ENCODE measurements at places on chromosomes 2 and 18.

- DNase-seq = no peak
These were observed 38.2 kb upstream of the CAVIN2 start for GRCh38 chr2:191885098-191885497.

DNA sequence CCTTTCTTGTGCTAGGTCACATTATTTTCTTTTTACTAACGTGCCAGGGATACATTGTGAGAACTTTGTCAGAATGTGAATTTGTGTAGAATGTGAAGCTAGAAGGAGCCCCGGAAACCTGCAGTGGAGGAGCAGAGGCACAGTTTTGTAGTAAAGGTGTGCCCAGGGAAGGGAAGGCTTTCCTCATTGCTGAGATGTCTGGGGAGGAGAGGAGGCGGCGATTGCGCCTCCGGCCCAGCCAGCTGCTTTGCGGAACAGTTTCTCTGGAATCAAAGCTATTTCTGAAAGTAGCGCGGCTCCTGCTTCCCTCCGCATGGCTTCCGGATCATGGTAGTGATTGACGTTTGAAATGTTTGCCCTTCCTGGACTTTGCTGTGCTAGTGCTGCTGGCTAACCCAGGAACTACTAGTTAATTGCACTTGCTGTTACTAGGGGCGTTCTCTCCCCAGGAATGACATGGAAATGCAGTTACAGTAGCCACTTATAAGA lies 83.1 kb upstream of the RBM44 start:
- DNase-seq = no peak

DNA sequence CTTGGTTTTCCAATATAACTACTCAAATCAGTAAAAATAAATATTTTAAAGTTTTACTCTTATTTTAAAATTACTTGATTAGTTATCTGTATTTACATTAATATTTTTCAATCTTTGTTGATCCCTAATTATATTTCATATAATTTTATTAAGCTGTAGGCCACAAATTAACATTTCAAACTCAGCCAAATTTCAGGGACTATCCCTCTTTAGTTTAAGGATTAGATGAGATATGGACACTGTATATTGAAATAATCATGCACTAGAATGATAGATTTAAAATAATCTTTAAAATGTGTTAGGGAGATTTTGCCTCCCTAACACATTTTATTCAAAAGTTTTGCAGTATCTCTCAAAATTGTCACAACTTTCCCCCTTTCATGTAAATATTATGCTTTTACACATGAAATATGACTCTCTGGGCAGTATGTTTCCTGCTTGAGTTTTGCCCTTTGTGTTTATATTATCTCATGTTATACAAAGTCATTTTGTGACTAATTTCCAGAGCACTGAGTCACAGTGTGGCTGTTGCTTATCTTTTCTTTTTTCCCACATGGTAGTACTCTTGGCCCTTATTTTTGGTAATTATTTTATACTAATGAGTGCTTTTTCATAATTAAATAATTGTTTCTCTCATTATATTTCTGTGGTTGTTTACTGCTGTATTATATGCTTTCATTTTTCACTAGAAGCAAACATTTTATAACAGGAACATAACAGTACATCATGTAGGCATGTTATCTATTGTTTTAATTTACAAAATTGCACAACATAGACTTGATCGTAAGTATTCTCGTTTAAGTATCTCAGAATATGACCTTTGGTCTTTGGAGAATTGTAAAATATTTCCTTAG lies 1.2 kb downstream of the TFPI start:
- no peak for DNase-seq

DNA sequence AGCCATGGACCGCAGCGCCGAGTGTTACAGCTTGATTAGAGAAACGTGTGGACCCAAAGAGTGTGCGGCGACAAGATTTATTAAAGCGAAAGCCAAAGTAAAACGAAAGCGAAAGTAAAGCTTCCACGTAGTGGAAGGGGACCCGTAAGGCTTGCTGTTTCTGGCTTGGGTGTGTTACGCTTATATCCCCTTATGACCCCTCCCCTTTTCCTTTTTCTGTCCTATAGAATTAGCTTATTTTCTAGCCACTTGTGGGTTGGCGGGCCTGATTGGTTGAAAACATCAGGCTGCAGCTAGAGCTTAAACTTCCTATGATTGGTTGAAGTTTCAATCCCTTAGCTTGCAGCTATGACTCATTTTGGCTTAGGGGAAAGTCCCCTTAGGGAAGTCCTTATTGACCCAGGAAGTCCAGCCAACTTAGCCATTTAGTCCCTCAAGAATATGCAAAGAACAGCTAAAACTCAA lies 969.7 kb downstream of the DCDC2C start:
- DNase-seq = no peak

DNA sequence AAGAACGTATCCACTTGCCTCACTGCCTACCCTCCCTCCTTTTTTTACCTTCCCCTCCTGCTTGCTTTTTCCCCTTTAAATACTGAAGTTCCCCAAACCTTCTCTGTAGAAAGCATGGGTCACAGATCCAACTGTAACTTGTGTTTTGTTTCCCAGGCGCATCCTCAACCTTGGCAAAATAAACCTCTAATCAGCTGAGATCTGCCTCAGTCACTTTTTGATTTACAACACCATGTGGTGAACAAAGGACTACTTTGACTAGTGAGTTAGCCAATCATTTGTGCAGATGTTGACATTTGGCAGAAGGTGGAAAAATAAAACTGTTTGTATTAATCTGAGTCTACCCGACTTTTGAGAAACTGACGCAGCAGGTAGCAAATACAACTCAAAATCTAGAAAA lies 23.3 kb upstream of the MCM6 start:
- no peak for DNase-seq

DNA sequence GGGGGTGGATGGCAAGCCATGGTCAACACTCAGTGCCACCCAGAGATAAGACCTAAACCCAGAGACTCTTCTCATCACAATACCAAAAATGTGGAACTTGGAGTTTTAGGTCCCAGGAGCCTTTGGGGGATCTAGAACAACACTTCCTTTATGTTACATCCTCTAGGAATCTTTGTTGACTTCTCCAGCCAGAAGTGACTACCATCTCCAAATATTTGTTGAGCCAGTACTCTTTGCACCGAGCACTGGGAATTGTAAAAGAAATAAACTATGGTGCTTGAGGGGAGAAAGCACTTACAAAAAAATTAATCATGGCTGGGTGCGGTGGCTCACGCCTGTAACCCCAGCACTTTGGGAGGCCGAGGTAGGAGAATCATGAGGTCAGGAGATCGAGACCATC lies 120.0 kb upstream of the TMEM200C start:
- DNase-seq = no peak

GRCh38 chr2:60294901-60295635 lies 258.4 kb downstream of the BCL11A start:
- no peak for DNase-seq

GRCh38 chr2:225993430-225993829 lies 593.9 kb downstream of the NYAP2 start:
- DNase-seq = no peak

GRCh38 chr2:54258166-54258565 lies 2.1 kb upstream of the TSPYL6 start:
- no peak for DNase-seq

GRCh38 chr2:227147023-227147422 lies 17.0 kb downstream of the COL4A4 start:
- DNase-seq = no peak

DNA sequence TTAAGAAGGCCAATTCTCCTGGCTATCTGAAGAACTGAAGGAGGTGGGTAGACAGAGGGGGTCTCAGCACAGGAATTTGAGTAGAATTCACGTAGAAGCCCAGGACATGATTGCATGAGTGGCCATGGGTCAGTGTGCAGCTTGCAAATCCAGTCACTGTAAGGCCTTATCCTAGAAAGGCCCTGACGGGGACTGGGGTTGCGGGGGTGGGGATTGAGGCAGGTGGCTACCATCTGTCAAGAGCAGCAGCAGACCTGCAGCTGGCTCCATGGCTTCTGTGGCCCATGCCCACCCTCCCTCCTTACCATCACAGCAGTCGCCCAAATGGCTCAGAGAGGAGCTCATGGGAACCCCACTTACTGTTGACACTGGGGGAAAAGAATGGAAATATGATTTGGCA lies 34.6 kb upstream of the SLC14A1 start:
- DNase-seq = no peak

- no peak for DNase-seq
These were observed 195.0 kb downstream of the CCDC102B start for GRCh38 chr18:68992719-68993482.
